ENCODE measurements at places on chromosomes 12 and 14.

DNA sequence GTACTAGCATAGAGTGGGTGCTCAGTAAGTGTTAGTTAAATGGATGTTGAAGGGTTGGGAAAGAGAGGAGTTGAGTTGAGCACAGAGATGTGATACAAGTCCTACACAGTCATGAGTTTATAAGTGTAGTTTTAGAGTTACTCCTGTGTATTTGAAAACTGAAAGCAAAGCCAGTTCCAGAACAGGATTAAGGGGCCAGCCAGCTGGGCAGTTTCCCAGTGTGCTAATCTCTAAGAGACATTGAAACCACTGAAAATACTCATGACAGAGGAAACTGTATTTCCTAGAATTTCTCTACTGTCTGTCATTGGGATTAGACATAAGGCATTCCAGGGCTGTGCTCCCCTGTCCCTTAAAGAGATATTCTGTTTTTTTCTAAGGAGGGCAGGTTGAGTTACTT is 101.0 kb downstream of the DERA start:
- DNase-seq, result no peak

GRCh38 chr14:101593411-101594238 is 32.3 kb downstream of the DIO3 start:
- DNase-seq, result no peak

- no peak for DNase-seq
These were observed at the start of gene CMA1 for GRCh38 chr14:24508155-24508840. CMA1 (minus strand) TSS chr14:24508265; CDS start chr14:24508235, 30 bp downstream.

- no peak for DNase-seq
These were observed 241.1 kb upstream of the ABCD2 start for GRCh38 chr12:39860695-39861094.

DNA sequence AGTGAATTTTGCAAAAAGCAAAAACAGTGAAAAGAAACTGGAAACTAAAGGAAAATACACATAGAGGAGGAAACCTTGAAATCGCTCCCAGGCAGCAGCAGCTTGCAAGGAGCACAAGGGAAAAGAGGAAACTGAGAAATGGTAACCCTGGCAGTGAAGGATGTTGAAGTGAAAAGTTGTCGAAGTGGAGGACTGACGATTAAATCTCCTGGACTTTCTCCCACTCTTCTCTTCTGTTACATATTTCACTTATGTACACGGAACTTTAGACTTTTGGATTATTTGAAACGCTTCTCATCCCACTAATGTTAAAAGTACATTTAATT is 388.8 kb upstream of the USP15 start:
- no peak for DNase-seq

DNA sequence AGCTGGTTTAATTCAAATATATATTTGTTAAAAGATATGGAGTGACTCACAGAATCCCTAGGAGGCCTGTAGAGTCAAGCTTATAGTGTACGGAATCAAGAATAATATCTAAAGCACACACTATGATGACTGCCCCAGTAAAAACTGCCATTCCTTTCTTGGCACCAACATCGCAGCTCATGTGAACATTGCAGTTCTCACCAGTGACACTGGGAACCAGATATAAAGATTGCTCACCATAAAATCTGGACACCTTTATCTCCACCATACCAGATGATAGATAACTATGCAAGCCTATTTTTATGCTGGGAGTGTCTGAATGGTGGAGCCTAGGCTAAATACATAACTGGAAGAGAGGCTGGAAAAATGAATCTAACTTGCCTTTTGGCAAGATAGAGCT is 463.9 kb upstream of the TBX3 start:
- no peak for DNase-seq

GRCh38 chr12:84955298-84955697 is 42.7 kb upstream of the SLC6A15 start:
- no peak for DNase-seq

GRCh38 chr12:19217446-19217845 is 87.9 kb downstream of the PLEKHA5 start:
- DNase-seq, result no peak

- DNase-seq, result peak; percentile 56
These were observed 63.2 kb downstream of the ERGIC2 start for GRCh38 chr12:29317556-29318363.

GRCh38 chr12:107126796-107127481 is 33.6 kb upstream of the CRY1 start:
- DNase-seq, result no peak

DNA sequence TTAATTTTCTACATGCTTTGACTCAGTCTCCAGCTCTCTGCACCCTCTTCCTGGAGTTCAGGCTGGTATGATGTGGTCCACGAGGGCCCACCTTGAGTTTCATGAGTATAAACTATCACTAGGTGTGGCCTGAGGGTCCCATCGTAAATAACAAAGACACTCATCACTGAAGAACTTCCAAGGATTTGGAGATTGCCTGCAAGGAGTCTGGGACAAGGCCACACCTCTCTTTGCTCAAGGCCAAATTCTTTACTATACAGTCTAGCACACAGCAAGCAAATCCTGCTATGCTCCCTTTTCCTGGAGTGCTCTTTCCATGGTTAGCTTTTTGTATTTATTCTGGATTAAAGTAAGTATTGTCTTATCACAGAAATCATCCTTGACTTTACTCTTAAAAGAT is 271.9 kb downstream of the SLC16A7 start:
- no peak for DNase-seq

Measured in HuH-7 (cell line).